ENCODE measurements at places on chromosomes 16 and 17. TPM values are rescaled to one million over a fixed set of nuclear protein-coding genes. Genes with fewer than 3 reads are reported as not detected.
A peak's percentile ranks its signal among the peaks of the same experiment; 100 is the strongest.

- DNase-seq: no peak
Observed at GRCh38 chr16:8915722-8916301, 33.7 kb downstream of the LITAFD start.

- no peak for DNase-seq
Observed at GRCh38 chr16:56999409-57000270, 10.3 kb downstream of the NLRC5 start.

DNA sequence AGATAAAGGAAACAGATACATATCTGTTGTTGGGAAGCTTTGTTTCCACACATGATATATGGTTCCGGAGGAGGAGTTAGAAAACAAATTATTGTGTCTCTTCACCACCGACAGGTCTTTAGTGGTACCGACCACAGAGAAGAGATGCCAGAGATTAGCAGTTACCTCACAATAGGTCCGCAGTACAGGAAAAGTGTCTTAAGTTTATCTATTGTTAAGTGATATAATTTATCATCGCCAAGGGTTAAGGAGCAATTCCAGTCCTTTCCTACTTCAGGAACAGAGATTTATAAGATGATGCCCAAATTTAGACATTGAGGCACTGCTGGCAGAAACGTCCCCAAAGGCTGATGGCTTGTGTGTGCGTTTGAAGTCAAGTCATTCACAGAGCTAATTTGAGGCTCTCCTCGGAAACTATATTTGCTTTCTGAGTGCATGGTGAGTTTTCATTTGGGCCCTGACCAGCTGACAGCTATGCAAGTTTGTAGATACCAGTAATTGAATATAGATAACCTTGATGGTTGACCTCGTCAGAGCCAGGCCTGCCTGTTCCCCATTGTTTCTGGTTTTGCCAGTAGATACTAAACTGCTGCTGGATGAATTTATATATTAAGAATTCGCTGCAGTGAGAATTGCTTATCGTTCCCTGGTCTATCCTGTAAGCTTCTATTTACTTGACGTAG lies 196.4 kb upstream of the IRX3 start:
- DNase-seq: no peak

DNA sequence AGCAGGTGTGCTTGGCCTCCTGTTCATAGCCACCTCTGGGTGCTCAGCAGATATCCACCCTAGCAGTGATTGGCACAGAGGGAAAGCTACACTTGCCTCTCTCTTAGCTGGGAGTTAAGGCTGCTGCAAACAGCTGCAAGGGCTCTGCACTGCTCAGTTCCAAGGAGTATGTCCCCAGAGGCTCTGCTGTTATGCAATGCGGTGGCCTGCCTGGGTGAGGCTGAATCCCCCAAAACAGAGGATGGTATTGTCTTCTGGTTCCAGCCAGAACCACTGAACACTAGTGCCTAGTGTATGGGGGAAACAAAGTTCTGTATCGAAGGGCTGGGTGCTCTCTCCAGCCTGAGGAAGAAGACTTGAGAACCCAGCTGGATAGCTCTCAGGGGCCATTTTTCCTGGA lies 16.8 kb downstream of the TMEM94 start:
- DNase-seq: no peak

DNA sequence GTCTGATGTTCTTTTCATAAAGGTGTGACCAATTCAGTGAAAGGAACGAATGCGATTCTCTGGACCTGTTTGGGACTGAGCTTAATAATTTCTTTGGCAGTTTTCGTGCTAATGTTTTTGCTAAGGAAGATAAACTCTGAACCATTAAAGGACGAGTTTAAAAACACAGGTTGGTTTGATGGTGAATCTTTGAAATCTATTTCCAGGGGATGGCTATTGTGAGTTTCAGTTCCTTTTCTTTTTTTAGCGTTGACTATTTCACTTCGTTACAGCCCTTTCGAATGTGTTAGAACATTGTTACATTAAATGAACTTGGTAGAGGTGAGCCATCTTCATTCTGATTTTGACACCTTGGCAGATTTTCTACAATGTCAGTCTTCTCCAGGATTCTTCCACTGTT lies 1.2 kb downstream of the TNFRSF17 start:
- no peak for DNase-seq

- DNase-seq: no peak
Observed at GRCh38 chr17:63722403-63722802, 19.2 kb downstream of the STRADA start.

DNA sequence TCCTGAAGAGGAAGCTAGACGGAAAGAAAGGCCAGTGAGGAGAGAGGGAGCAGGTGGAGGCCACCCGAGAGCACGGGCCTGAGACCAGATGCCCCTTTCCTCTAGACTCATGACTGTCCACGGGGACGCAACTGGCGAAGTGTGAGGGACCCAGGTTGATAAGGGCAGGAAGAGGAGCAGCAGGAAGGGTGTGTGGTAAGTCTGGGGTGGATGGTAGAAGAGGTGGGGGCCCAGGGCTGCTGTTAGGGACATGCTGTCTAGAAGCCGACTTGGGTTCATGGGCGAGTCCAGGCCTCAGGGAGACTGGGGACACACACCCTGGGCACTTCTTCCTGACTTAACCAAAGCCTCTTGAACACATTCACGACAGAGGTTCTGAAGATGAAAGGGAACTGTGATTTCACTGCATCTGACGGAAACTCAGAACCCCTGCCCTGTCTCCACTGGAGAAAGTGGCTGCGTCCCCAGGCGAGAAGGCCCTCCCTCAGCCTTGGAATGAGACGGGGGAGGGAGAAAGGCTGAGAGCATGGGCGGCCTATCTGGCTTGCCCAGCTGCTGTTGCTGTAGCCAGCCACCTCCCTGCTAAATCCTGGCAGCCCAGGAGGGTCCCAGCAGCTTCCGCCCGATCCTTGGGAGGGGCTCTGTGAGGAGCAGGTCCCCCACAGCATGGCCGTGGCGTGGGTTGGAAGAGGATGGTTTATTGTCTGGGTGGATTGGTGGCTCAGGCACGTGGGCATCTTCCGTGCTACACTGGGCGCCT lies 6.0 kb downstream of the HIC1 start:
- DNase-seq: no peak

- no peak for DNase-seq
Observed at GRCh38 chr16:83886199-83886971, 12.5 kb upstream of the MLYCD start.

GRCh38 chr16:78987666-78988065 lies 612.9 kb downstream of the MAF start:
- DNase-seq: no peak

DNA sequence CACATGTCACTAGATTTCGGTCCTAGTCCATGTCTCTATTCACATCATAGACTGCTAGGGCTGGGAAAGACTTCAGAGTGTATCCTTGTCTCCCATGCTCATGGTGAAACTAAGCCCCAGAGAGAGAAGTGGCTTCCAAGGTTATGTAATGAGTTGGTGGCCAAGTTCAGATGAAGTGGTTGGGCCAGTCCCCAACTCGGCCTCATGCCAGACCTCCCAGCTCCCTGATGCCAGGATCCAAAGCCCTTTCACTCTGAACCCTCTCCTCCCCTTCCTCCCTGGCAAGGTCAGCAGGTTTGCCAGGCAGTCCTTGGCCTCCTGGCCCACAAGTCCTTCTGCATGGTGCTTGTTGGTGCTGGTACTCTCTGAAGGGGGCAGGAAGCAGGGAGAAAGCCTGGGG lies 189.7 kb downstream of the AXIN2 start:
- DNase-seq: no peak

GRCh38 chr16:49980166-49980565 lies 44.9 kb upstream of the CNEP1R1 start:
- DNase-seq: no peak

GRCh38 chr16:20850981-20851380 lies 44.7 kb downstream of the REXO5 start:
- no peak for DNase-seq

DNA sequence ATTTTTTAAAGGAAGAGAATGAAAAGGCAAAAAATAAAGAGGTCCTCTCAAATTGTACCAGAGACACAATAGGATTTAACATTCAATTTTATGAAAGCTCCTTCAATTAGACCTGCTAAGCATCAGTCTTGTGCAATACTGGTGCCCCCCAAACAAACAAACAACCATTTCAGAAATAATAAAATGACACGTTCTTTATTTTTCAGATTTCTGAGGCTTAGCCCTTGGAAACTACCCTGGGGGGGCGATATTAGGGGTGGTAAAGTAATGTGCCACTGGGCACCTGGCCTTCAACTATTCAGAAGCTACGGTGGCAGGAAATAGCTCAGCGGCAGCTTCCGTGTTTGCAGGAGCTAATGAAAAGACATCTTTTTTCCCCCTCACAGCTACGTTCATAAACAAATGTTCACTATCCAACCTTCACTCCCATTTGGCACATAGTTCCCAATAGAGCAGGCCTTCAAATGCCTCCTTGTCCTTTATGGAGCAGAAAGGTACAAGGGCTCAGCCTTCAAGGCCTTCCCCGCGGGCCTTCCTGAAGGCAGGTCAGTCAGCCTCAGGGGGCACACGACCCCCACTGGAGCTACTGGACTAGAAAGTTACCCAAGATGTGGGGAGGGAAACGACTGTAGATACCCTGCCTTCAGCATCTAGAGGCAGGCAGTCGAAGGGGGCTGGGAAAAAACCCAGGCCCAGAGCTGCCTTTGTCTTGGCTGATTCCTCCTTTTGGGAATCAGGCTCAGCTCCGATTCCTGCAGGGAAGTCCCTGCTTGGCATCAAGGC lies 44.1 kb downstream of the TBX4 start:
- DNase-seq: no peak

DNA sequence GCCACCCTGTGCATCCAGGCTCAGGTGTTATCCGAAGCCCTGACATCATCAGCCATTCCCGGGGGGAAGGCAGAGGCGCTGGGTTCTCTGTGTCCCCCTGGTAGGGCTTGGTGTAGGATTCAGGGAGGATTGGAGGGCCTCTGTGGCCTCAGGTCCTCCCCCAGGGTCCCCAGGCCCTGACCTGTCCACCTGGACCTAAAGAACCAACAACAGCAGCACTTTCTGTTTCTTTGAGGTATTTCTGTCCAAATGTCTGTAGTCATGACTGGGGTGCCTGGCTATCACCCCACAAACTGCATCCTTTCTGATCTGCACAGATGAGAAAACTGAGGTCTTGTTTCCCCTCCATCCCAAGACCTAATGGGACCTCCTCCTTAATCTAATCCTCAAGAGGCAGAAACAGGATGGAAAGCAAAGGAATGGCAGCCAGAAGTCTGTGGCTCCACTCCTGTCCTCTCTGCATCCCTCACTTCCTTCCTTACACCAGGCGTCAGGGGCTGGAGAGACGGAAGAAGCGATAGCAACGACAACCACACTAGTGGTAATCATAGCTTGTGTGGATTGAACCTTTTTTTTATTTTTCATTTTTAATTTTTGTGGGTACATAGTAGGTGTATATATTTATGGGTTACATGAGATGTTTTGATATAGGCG lies 11.8 kb downstream of the NLRC5 start:
- no peak for DNase-seq

DNA sequence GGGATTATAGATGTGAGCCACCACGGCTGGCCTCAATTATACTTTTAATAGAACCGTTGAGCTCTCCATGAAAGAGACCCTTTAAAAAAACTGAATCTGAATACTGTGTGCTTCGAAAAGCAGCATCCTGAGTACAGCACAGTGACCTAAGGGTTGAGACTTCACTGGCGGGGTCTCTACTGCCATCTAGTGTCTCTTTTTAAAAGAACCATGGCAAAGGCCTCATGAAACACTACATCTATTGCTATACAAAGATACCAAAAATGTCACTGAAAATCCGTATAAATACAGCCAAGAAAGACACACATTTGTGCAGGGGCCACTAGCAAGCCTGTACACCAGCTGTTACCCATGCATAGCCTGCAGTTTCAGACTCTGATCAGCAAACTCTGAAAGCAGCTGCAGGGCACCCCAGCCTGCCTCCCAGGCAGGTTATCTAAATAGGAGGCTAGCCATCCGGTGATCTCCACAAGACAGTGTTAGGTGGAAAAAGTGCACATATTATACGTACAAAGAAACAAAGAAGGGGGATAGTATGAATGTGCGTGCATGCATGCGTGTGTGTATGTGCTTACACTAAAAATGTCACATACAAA lies 35.3 kb downstream of the NPLOC4 start:
- peak; percentile 44 for DNase-seq

GRCh38 chr17:42436391-42436790 lies 13.3 kb upstream of the CAVIN1 start:
- no peak for DNase-seq

- no peak for DNase-seq
Observed at GRCh38 chr16:11414815-11415775, 69.8 kb downstream of the RMI2 start.

Gene NT5C3B
- 122 TPM for polyA plus RNA-seq

Gene CHP2
- polyA plus RNA-seq: 1.0 TPM

Gene CACNA1G
- polyA plus RNA-seq: 6.7 TPM

Gene CHST6
- polyA plus RNA-seq: 0.72 TPM

Gene PIPOX
- polyA plus RNA-seq: 7.8 TPM

Gene OR2C1
- 0.67 TPM for polyA plus RNA-seq

Gene CDR2L
- polyA plus RNA-seq: 8.6 TPM

Gene DNAAF1
- polyA plus RNA-seq: 3.1 TPM

Gene IL21R
- 0.12 TPM for polyA plus RNA-seq

All from right renal cortex interstitium (tissue), 3 donors.